ENCODE measurements at places on chromosomes 6 and 20.

GRCh38 chr6:92577077-92577719, 842.2 kb downstream of the EPHA7 start:
- DNase-seq, result peak; percentile 55

DNA sequence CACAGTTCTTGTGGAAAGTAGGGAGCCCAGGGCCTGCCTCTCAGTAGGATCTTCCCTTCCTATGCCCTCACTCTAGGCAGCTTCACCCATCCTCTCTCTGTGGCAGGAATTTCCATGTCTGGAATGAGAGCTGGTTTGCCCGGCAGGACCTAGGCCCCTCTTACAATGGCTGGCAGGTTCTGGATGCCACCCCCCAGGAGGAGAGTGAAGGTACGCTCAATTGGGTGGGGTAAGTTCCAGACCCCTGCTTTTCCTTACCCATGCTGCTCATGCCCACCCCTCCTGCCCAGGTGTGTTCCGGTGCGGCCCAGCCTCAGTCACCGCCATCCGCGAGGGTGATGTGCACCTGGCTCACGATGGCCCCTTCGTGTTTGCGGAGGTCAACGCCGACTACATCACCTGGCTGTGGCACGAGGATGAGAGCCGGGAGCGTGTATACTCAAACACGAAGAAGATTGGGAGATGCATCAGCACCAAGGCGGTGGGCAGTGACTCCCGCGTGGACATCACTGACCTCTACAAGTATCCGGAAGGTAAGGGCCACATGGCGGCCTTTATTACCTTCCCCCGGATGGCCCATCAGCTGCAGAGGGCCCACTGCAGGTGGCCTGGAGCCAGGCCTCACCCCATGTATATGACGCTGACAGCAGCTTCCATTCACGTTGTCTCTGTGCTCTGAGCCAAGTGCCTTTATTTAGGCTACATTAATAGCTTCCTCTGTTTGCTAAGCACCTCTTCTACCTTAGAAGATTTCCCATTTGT, 22.8 kb downstream of the TGM6 start:
- no peak for DNase-seq

GRCh38 chr6:63644668-63645326, 9.2 kb downstream of the PHF3 start:
- DNase-seq, result no peak

DNA sequence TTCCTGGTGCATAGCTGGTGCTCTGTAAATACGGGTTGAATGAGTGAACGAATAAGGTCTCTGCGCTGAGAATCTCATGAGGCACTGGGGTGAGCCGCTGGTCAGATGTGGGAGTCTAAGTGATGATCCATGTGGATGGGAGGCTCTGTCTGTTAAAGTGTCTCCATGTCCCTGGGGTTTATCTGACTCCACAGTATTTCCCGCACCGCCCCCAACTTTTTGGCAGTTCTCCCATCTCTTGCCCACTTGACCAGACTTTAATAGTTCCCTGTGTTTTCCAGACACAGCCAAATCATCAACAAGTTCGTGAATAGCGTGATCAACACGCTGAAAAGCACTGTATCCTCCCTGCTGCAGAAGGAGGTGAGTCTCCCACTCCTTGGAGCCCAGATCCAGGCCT, 9.9 kb downstream of the BPIFA2 start:
- no peak for DNase-seq

GRCh38 chr6:5626727-5627426, 365.6 kb downstream of the FARS2 start:
- no peak for DNase-seq

DNA sequence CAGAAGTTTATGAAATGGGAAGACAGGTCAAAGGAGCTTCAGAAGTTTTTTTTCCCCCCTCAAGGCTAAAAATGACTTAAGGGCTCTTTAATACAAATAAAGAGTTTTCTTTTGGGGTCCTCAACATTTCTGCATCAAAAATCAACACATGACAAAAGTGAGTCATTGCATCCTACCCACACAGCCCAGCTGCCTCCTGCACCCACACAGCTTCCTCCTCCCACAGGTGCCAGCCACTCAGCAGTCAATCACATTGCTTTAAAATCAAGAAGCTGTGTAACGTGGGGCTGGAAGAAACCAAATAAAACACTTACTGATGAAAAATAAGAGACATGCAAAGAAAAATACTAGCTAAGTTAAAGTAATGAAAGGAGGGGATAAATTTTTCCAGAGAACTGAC, 68.5 kb downstream of the MAP3K5 start:
- DNase-seq, result no peak

GRCh38 chr6:72675396-72675795, 53.5 kb downstream of the KCNQ5 start:
- DNase-seq, result no peak

GRCh38 chr20:48703107-48703506, 124.7 kb downstream of the PREX1 start:
- no peak for DNase-seq

GRCh38 chr6:7041511-7042026, 66.2 kb upstream of the RREB1 start:
- DNase-seq, result no peak

DNA sequence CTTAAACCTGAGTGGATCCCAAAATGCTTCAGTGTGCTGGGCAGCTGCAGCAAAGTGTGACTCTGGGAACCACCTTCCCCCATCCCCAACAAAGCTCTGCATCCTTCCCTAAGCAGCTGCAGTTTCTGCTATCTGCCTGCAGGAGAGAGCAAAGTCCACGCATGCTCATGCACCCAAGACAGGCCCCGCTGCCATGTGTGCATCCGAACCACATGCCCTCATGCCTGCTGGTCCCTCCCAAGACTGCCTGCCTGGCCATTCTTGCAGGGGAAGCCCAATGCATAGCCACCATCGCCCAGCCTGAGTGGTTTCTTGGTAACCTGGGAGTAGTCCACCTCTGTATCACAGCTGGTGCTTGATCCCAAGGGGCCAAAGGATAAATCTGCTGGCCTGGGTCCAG, 94.3 kb upstream of the OLIG3 start:
- DNase-seq, result no peak
